Anterior cingulate cortex (tissue), 58 donors: ENCODE measurements at places on chromosomes 2 and 18.

DNA sequence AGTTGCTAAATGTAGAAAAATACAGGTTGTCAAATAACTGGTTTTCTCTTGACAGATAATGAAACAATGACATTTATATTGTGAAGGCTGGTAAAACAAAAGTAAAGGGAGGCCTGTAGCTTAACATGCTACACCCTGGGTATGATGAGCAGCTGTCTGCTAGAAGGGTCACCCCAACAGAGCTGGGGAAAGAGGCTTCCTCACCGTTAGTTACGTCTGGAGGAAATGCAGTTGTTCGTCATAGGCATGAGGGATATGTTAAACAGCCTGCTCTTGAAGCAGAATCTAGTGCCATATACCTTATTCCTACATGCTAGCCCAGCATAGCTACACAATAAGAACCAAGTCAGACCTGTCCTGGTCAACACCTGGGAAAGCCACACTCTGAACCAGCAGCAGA lies 49.9 kb downstream of the LPIN2 start:
- no peak for DNase-seq

DNA sequence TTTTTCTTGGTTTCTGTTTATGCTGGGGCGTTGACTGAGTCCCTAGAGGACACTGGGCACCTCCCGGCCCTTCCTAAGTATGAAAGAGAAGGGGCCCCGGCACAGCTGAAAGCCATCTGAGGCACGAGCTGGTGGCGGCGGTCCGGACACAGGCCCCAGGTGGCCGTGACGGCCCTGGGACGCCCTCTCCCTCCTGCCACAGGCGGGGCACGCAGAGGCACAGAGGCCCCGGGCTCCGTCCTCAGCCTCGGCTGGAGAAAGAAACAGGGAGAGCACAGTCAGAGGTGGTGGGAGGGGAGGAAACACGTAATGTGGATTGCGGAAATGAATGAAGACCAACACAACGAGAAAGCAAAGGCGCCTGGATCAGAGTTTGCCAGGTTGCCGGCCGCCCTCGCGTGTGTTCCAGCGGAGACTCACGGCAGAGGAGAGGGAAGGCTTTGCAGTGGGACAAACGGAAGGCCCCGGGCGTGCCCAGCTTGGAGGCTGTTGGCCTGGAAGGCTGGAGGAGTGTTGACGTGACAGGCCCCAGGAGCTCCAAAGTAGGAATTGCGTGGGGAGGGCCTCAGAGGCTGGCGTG lies 119.1 kb downstream of the PTGR3 start:
- no peak for DNase-seq

DNA sequence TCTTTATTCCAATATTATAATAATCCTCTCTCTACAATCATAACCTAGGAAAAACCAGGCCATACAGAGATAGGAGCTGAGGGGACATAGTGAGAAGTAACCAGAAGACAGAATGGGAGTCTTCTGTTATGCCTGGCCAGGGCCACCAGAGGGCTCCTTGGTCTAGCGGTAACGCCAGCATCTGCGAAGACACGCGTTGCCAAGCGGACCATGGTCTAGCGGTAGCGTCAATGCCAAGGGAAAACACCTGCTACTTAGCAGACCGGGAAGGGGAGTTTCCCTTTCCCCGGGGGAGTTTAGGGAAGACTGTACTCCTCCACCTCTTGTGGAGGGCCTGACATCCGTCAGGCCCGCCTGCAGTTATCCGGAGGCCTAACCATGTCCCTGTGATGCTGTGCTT lies 36.6 kb downstream of the ARL6IP6 start:
- no peak for DNase-seq

GRCh38 chr2:97957432-97958183 lies 38.1 kb downstream of the TMEM131 start:
- no peak for DNase-seq

- DNase-seq, result no peak
Observed at GRCh38 chr2:165720511-165720910, 73.5 kb downstream of the GALNT3 start.
